Stimulated activated naive CD4-positive, alpha-beta T cell (primary cell): ENCODE measurements at places on chromosomes 12 and 14.

- DNase-seq = no peak
Observed at GRCh38 chr12:126837697-126838096, 1429.3 kb upstream of the TMEM132C start.

- no peak for DNase-seq
Observed at GRCh38 chr14:95410838-95411237, 91.1 kb upstream of the CLMN start.

DNA sequence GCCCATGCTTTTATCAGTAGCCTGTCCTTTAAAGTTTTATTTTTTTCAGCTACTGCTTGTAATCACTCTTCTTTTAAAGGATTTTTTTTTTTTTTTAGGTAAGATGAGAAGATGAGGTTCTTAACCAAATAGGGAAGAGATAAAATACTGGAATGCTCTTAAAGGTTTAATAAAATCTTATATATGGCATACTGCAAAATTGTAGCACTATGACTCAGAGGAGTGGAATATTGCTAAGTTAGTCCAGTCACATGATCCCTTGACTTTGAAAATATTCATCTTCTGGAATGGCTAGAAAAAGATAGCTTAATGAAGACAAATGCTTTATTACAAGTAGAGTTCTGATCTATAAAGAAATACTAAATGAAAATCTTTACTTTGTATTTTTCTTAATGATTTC is 116.6 kb downstream of the NAV3 start:
- no peak for DNase-seq

DNA sequence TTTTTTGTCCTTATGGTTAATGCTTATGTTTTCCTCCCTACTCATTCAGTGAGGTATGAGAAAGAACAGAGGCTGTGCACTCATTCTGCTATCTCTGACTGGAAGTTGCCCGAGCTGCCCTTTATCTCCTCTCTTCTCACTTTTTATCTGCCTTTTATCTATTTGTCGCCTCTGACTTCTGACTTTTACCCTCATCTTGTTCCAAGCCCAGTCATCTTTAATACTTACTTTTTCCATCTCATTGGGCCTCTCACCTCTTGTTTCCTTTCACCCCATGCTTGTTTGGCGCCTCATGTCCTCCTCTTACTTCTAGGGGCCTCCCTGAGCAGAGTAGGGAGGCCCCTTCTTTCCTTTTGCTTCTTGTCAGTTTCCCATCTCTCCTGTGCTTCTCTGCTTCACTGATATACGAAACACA is 50.7 kb downstream of the DIP2B start:
- no peak for DNase-seq

DNA sequence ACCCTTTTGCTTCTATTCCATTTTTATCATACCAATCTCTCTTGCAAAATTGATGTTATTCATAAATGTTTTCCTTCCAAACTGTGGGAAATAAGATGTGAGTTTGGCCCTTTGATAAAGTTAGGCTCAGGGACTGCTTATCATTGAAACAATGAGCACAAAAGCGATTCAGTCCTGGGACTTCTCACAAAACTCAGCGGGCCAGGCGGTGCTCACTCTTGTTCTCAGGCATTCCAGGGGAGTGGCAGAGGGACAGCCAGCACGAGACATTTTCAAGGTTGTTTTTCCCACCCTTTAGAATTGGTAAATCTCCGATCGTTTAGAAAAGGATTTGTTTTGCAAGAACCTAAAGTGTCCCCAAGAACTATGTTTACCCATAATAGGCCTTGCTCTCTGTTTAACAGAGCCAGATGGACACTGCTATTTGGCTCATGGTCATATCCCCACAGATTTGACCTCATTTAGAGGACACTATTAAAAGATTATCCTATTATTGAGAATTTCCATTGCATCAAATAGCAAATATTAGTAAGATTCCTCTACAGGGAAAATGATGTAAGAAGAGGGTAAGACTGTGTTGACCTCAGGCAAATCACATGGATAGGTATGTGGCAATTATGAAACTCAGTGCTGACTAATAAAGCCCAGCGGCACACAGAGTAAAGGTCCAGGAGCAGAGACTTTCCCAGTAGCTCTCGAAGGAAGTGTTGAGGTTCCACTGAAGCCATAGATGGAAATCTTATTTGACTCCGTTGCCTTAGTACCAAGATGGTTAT is 102.7 kb upstream of the USP44 start:
- DNase-seq = peak; percentile 19

- DNase-seq = peak; percentile 42
Observed at GRCh38 chr12:98644433-98644711, 216 bp downstream of the IKBIP start.

GRCh38 chr12:120598674-120599463 is 17.7 kb upstream of the POP5 start:
- DNase-seq = no peak

- no peak for DNase-seq
Observed at GRCh38 chr12:24839268-24839791, 109.6 kb downstream of the BCAT1 start.

- no peak for DNase-seq
Observed at GRCh38 chr14:73283608-73284379, 46.5 kb downstream of the PAPLN start.

DNA sequence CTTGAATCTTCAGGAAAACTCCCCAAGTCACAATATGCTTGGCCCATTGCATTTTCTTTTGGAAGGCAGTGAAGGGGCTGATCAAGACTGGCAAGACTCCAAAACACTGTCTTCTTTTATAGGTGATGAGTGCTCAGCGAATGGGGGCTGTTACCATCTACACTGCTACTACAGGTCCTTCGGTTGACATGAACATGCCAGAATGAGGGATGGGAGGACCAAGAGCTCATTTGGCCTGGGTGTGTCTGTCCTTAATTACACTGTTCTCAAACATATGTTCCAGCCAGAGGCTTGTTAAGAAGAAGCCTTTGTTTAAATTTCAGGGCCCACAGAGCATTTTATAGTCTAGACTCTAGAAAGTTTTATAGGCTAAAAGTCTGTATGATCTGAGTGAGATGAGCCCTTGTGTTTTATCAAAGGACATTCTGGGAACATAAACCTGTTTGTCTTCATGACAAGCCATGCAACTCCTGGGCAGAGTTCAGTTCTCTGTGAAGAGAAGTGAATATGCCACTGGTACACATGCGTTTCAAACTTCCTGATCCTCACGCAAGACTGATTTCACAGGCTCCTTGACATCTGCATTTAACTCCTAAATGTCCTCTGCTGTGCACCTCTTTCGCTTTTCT is 4.7 kb upstream of the FAM234B start:
- no peak for DNase-seq

DNA sequence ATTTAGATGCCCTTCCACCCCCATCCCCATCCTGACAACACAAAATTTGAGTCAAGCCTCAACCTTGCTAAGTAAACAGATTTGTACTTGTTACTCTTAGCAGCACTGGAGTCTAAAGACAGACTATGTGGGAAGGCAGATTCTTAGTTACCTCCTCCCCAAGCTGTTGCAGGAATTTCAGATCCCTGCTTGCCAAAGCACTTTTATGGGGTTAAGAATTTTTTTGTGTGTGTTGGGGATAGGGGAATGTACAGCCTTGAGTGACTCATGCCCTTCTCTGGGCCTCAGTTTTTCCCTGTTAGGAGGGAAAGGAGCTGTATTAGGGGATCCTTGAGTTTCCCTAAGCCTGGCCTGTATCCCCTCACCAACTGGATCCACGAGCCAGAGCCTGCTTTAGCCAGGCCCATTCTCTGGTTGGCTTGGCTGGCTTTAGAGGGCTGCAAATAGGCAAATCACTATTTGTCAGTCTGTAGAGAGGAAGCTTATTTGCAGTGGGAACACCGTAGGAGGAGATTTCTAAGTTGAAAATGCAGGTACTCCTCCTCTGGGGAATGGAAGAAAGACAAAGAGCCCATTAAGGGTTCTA is 27.7 kb upstream of the RNU6-8 start:
- DNase-seq = no peak

- no peak for DNase-seq
Observed at GRCh38 chr14:91175291-91176201, 61.7 kb downstream of the DGLUCY start.

DNA sequence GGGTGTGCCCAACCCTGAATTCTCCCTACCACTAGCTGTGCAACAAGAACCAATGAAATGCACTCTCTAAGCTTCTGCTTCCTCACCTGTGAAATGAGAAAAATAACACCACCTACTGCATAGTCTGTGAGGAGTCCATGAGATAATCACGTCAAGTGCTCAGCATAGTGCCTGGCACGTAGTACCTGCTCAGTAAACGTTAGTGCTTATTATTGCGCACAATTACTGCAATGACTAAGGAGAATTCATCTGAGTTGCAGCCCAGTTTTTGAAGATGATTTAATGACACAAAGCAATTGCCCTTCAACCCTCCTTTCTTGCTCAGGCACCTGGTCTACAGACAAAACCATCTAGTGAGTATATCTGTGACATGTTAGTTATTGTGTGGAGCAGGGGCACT is 8.8 kb downstream of the VDR start:
- DNase-seq = no peak

DNA sequence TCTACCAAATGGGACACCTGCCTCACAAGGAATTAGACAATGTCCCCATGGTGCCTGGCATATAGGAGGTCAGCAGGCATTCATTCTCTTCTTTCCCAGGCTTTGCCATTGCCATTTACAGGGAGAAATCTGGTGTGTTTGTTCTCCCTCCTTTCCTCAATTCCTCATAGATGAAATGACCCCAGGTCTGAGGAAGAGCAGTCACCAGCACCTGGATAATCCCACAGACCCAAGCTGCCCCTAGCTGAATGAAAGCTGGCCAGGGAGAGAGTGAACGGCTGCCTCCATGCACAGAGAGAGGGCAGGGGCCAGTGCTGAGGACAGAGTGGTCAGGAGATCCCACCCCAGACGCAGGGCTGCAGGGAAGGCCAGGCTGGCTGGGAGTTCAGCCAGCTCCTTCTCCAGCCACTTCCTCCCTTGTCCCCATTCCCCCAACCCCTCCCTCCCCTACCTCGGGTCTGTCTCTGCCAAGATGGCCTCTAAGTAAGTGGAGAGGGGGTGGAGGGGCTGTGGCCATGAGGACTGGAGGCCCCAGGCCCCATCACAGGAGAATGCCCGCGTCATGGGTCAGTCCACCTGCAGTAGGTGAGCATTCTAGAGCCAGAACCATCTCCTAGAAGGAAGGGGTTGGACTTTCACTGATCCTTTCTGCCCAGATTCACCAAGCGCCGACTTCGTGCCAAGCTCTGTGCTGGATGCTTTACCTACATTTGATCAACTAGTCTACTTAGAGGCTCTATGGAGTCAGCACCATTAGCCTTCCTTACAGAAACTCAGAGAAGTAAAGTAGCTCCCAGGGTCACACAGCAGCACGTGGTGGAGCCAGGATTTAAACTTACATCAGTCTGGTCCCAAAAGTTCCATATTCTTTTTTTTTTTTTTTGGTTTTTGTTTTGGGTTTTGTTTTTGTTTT is 2.0 kb upstream of the KRT4 start:
- no peak for DNase-seq

GRCh38 chr12:38691164-38691563 is 214.2 kb downstream of the CPNE8 start:
- no peak for DNase-seq

DNA sequence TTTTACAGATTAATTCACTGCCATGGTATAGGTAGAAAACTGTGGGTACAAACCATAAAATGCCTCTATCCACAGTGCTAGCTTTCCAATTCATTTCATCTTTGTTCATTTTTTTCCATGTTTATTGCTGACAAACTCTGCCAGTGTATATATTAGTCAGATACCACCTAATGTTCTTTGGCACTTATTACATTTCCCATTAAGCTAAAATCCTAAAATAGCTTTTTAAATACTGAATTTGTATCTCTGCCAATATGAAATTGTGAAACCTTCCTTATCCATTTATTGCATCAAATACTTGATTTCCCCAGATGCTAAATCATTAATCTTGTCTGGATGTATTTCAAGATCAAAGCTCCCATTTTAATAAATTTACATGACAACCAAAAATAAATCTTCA is 150.1 kb upstream of the FSCB start:
- no peak for DNase-seq

DNA sequence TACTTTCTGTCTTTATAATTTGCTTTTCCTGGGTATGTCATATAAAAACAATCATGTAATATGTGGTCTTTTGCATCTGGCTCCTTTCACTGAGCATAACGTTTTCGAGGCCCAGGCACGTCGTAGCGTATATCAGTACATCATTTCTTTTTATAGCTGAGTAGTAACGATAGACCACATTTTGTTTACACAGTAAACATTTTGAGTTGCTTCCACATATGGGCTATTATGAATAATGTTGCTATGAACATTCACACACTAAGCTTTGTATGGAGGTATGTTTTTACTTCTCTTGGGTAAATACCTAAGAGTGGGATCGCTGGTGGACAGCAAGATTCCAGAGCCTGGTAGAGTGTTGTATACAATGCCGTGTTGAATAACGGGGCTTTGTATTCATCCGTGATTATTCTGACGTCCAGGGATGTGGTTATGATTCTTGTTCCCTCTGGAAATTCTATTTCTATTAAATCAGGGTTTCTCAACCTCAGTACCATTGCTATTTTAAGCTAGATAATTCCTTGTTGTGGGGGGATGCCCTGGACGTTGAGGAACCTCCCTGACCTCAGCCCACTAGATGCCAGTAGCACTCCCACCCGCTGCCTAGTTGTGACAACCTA is 38.9 kb upstream of the CIT start:
- DNase-seq = no peak

DNA sequence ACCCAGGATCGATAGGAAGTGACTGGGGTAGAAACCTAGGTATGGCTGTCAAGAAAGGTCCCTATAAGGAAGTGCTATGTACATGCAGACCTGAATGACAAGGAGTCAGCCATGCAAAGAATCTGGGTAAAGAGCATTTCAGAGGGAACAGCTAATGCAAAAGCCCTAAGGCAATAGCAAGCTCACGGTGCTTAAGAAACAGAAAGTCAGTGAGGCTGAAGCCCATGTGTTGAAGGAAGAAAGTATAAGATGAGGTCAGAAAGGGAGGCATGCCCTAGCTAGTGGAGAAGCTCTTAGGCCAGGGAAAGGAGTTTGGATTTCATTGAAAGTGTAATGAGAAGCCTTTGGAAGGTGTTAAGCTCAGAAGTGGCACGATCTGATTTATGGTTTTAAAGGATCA is 6.0 kb upstream of the ADCY6 start:
- DNase-seq = no peak

DNA sequence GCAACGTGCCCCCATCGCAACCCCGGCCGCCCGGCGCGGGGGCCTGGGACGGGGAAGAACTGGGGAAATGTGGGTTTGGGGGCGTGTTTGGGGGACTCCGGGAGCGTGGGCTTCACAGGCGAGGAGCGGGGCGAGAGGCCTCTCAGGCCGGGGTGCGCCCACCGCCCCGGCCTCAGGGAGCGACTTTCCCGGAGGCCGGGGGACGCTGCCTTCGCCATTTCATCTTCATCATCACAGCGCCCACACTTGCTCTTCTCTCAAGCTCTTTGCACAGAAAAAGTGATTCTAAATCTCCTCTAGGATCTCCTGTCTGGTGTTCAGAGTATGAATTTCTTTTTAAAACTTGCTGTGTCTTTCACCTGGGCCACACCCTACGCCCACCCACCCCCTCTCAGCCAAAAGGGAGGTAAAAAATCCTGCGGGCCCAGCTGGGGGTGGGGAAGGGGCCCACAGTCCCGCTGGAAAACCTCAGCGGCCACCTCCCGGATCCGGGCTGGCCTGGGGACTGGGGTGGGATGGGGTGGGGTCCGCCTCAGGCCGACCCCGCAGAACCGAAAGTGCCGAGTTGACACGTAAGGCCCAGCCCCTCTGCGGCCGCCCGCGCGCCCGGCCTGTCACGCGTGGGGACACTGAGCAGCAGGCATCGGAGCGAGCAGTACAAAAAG is 7.4 kb downstream of the CDKN1B start:
- DNase-seq = peak; percentile 67
